Stimulated activated CD4-positive, alpha-beta T cell treated with anti-CD3 and anti-CD28 coated beads, Interleukin-1b, Interleukin-23, amount 100 ng/mL, for 4 hours (primary cell): ENCODE measurements at places on chromosomes 11 and 22.

DNA sequence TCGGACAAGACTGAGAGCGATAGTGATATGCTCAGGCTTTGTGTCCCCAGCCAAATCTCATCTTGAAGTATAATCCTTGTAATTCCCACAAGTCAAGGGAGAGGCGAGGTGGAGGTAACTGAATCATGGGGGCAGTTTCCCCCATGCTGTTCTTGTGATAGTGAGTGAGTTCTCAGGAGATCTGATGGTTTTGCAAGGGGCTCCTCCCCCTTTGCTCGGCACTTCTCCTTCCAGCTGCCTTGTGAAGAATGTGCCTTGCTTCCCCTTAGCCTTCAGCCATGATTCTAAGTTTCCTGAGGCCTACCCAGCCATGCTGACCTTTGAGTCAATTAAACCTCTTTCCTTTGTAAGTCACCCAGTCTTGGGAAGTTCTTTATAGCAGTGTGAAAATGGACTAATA, 7.5 kb upstream of the FOLR2 start:
- no peak for DNase-seq

- DNase-seq: no peak
Measured at GRCh38 chr11:78791964-78792363, 217.3 kb upstream of the NARS2 start.

- DNase-seq: peak; percentile 10
Measured at GRCh38 chr11:96267496-96268032, 75.4 kb downstream of the MAML2 start.

- no peak for DNase-seq
Measured at GRCh38 chr11:111641339-111642015, 39.2 kb downstream of the SIK2 start.

- DNase-seq: no peak
Measured at GRCh38 chr11:66443602-66444001, 5.0 kb upstream of the MRPL11 start.

- no peak for DNase-seq
Measured at GRCh38 chr11:65919573-65920371, 546 bp downstream of the DRAP1 start.

DNA sequence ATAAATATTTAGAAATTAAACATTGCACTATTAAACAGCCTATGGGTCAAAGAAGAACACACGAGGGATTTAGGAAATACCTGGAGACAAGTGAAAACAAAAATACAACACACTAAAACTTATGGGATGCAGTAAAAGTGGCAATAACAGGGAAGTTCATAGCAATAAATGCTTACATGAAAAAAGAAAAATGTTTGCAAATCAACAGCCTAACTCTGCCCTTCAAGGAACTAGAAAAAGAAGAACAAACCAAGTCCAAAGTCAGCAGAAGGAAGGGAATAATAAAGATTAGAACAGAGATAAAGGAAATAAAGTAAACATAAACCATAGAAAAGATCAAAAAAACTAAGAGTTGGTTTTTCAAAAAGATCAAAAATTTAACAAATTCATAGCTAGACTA, 31.6 kb downstream of the NXPE2 start:
- DNase-seq: no peak

- no peak for DNase-seq
Measured at GRCh38 chr22:22907551-22908494, 20.2 kb downstream of the IGLL5 start.

DNA sequence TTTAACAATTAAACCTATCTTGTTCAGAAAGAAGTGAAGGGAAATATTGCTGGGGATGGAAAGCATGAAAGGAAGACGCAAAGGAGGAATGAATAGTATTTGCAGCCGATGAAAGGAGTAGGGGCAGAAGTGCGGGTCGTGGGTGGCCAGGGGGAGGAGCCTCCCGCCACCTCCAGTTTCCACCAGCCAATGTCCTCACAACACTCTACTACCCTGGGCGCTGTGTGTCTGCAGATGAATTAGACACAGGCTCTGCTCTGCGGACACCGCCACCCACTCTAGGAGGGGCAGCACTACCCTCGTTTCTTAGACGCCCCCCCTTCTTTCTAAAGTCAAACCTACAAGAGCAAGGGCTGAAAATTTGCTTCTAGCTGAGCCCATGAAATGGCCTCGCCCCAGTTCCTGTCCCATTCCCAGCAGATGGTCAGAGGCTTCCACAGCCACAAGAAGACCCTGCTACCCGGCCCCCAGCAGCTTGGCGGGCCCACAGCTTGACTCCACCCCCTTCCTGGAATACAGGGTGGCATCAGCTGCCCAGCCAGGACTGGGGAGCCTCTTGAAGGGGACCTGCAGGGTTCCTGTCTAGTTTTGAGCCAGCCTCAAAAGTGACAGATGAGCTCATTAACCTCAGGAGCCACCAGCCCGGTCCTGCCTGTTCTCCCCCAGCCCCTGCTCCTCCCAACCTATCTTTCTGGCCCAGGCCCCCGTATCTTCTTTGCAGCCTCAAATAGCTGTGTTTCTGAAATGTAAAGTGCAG, 268.1 kb downstream of the BUD13 start:
- DNase-seq: no peak

DNA sequence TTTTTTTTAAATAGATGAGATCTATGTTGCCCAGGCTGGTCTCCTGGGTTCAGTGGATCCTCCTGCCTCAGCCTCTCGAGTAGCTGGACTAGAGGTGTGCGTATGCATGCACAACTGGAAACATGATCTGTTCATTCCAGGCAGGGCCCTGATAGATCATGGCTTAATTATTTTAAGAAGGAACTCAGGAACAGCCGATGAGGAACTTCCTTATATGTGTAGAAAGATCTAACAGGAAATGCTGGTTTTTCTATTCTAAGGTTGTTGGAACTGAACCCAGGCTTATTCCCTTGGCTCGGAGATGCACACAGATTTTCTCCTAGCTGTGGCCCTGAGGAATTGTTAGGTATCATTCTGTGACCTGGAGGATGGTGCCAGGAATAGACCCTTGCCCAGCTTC, 32.4 kb downstream of the SPECC1L start:
- DNase-seq: no peak

DNA sequence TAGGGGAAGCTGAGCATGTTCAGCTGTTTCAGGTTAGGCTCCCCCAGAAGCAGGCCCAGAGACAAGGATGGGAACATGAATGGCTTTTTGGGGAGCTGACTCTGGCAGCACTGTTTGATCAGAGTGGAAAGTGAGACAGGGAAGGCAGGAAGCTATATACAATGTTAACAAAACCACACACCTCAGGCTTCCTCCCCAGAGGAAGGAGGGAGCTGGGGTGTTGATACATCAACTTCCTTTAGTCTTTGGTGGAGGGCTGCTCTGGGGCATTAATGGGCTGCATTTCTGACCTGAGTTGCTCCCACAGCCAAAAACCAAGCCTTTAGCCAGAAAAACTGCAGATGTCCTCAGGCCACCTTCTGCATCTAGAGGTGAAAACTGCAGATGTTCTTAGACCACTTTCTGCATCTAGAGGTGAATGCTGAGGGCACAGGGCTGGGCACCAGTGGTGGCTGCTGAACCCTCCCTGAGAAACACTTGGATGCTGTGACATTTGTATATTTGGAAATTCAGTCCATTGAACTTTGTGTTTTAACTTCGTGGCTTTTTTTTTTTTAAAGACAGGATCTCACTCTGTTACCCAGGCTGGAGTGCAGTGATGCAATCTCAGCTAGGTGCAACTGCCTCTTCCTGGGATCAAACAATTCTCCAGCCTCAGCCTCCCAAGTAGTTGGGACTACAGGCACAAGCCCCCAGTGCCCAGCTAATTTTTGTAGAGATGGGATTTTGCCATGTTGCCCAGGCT, 49.9 kb downstream of the KIAA1671 start:
- no peak for DNase-seq
